A375 (cell line): ENCODE measurements at places on chromosomes 3 and 15. TPM values are rescaled to one million over a fixed set of nuclear protein-coding genes. Genes with fewer than 3 reads are reported as not detected.

The FEZF2 gene
- total RNA-seq = not detected in 2 replicates

The OR5K2 gene
- total RNA-seq = not detected in 2 replicates

The CD96 gene
- total RNA-seq = 98.1 and 108 TPM in 2 replicates

The NANOGP8 gene
- 0.64 TPM in 1 of 2 replicates, not detected in the other for total RNA-seq

The TNNC1 gene
- total RNA-seq = 1.1 and 1.5 TPM in 2 replicates

The FGD5 gene
- not detected in 2 replicates for total RNA-seq

The GPR176 gene
- total RNA-seq = 21.1 and 22.0 TPM in 2 replicates

The POLQ gene
- total RNA-seq = 10.4 and 13.3 TPM in 2 replicates

The CYP1A2 gene
- total RNA-seq = not detected in 2 replicates

The KY gene
- total RNA-seq = 0.16 TPM in 1 of 2 replicates, not detected in the other

The DAZL gene
- not detected in 2 replicates for total RNA-seq

The FANCD2OS gene
- not detected in 2 replicates for total RNA-seq
